Mononuclear cell (primary cell): ENCODE measurements at places on chromosomes 7 and 10. TPM values are rescaled to one million over a fixed set of nuclear protein-coding genes. Genes with fewer than 3 reads are reported as not detected.

The POR gene
- 35.6 TPM for total RNA-seq

The POLR2J2 gene
- total RNA-seq: 7.9 TPM

The CTAGE15 gene
- total RNA-seq: 1.2 TPM

The STMP1 gene
- total RNA-seq: 15.5 TPM

The GALNT17 gene
- not detected for total RNA-seq

The MLXIPL gene
- total RNA-seq: 0.42 TPM

The GPER1 gene
- 0.42 TPM for total RNA-seq

The TUBAL3 gene
- not detected for total RNA-seq

The ADRB1 gene
- total RNA-seq: 2.4 TPM

The DKK1 gene
- total RNA-seq: not detected

The TLL2 gene
- total RNA-seq: not detected

The PANK1 gene
- total RNA-seq: 0.52 TPM

The SNX13 gene
- total RNA-seq: 57.2 TPM

The SH2D4B gene
- total RNA-seq: 0.10 TPM

The FBXL13 gene
- 1.9 TPM for total RNA-seq

The TFR2 gene
- total RNA-seq: 0.31 TPM

The CPA5 gene
- total RNA-seq: not detected

The ZNF239 gene
- total RNA-seq: 0.31 TPM

The AFAP1L2 gene
- 0.94 TPM for total RNA-seq

The NPTX2 gene
- total RNA-seq: 0.42 TPM

The PHYHIPL gene
- 0.10 TPM for total RNA-seq

The DGKI gene
- 0.21 TPM for total RNA-seq

The VWA2 gene
- not detected for total RNA-seq

The PSTK gene
- total RNA-seq: 8.4 TPM

The TMEM213 gene
- total RNA-seq: not detected

The SPDYE1 gene
- under 0.01 TPM for total RNA-seq

The PHKG1 gene
- 3.1 TPM for total RNA-seq

The EPO gene
- total RNA-seq: not detected

The TMEM225B gene
- 1.4 TPM for total RNA-seq

The ATG9B gene
- total RNA-seq: 3.6 TPM

The MASTL gene
- 26.8 TPM for total RNA-seq

The HMX3 gene
- not detected for total RNA-seq

The GPR26 gene
- under 0.01 TPM for total RNA-seq

The OR2A7 gene
- 3.6 TPM for total RNA-seq

The GRM3 gene
- not detected for total RNA-seq
